ENCODE measurements at places on chromosomes 11 and 22.

DNA sequence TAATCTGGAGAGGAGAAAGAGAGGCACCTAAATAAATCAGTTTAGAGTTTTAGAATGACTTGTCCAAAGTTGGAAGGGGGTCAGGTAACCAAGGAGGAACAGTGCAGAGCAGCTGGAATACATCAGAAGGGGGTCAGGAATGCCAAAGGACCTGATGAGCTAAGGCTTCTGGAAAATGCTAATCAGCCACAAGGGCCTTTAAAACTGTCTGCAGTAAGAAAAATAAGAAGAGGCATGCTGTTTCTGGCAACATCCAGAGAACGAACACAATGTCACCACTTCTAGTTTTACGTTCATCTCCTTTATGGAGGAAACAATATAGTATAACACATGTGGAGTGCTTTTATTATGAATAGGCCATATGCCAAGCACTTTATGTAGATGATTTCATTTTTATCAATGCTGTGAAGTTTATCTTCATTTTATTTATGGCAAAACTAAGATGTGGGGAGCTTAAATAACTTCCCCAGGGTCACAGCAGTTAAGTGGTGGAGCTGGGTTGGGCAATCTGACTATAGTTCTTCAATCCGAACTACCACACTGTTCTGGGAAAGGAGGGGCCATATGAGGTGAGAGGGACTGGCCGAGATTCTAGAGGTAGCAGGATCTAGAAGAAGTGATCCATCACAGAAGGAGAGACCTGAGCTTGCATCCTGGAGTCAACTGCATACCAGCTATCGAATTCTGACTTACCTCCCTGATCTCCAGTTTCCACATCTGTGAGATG, 22.6 kb downstream of the ACO2 start:
- DNase-seq = no peak

DNA sequence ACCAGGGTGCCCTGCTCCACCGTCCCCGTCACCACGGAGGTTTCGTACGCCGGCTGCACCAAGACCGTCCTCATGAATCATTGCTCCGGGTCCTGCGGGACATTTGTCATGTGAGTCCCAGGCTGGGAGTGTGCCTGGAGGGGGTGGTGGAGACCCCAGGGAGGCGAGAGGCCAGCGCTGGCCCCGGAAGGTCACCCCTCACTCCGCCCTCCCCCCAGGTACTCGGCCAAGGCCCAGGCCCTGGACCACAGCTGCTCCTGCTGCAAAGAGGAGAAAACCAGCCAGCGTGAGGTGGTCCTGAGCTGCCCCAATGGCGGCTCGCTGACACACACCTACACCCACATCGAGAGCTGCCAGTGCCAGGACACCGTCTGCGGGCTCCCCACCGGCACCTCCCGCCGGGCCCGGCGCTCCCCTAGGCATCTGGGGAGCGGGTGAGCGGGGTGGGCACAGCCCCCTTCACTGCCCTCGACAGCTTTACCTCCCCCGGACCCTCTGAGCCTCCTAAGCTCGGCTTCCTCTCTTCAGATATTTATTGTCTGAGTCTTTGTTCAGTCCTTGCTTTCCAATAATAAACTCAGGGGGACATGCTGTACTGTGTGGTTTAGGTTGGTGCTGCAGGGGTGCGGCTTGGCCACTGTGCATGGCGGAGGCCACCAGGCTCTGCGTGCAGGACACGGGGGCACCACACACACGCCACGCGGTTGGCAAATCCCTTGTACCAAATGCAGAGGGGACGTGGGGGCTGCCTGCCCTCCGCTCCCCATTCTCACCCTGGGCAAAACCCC, 35.4 kb downstream of the MUC2 start:
- DNase-seq = no peak

DNA sequence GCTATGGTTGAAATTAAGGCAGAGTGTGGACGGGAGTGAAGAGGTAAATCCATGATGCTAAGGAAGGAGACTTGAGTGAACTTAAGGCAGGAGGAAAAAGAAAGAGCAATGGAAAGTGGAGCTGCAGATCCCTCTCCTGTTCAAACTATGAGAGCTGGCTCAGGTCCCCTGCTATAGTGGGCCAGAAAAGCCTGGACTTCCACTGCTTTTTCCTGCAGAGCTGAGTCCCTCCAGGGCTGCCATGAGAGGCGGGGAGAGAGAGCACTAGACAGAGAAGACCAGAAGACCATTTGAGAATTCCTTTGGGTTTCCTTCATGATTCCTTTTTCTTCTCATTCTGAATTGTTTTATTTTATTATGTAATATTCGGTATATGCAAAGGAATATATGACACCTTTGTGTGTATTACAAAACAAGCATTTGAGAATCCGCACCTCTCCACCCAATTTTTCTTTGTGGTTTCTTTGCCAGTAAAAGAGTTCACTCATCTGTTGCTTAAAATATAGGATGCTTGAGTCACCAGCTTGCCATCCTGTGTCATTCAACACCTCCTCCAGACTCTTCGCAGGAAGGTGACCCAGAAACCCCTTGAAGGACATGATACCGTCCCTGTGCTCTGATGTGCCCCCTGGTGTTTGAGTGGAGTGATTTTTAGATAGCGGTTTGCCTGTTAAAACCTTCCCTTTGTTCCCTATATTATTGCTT, 24.4 kb downstream of the SREBF2 start:
- peak; percentile 49 for DNase-seq

- DNase-seq = no peak
Measured at GRCh38 chr11:18105086-18105801, 638 bp downstream of the SAAL1 start.

GRCh38 chr22:31055635-31056159, 25.4 kb upstream of the SMTN start:
- peak; percentile 93 for DNase-seq

Data from AG08396 (cell line).